ENCODE measurements at places on chromosomes 16 and 17.

- DNase-seq = peak; percentile 35
Observed at GRCh38 chr17:42414704-42415409, 8.2 kb downstream of the CAVIN1 start.

GRCh38 chr16:57800200-57801097, 1.8 kb downstream of the KIFC3 start:
- no peak for DNase-seq

DNA sequence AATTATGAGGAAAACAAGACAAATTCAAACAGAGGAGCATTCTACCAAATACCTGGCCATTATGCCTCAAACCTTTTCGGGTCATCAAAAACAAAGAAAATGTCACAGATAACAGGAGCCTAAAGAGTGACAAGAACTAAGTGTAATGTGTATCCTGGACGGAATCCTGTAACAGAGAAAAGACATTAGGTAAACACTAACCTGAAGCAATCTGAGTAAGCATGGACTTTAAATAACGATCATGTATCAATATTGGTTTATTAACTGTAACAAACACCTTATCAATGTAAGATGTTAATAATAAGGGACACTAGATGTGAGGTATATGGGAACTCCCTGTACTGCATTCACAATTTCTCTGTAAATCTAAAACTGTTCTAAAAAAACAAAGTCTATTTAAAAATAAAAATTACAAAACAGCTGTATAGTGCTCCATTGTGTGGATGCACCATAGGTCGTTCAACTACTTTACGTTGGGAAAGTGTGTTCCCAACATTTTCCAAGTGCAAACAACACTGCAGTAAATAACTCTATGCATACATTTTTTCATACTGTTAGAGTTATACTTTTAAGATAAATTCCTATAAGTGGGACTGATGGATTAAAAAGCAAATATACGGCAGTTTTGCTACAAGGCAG, 14.8 kb downstream of the CMC2 start:
- DNase-seq = no peak

GRCh38 chr17:81128774-81129173, 36.5 kb upstream of the PVALEF start:
- DNase-seq = no peak

DNA sequence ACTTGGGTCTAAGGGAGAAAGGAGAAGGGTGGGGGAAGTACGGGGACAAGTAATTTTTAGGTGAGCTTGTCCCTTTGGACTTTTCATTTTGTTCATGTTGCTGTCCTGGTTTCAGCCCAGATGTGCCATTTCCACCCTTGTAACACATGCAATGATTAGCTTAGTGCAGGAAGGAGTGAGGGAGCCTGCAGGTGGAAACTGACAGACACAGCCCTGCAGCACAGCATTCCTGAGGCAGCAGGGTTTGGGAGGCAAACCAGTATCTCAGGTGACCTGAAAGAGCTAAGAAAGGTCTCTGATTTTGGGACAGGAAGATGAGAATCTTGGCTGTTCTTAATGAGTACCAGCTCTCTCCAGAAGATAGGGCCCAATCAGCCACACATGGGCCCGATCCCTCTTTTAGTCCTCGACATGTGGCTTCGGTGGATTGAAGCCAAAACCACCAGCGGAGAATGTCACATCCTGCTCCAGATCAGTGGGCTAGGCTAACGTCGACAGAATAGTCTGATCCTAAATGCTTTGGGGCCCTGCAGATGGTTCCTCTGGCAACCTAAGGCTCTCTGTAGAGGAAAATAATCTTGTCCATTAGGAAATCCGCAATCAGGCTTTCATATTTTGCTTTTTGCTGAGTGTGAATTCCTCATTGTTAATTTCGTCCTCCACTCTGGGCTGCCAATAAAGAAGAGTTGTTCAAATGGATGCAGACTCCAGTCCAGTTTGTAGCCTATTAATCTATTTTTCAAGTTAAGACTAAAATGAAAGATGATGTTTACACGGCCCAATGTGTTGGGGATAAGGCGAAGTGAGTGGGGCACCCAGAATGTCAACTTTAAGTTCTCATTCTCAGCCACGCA, 3.8 kb upstream of the RNF157 start:
- no peak for DNase-seq

GRCh38 chr17:19364699-19365498, 2.4 kb upstream of the B9D1 start:
- DNase-seq = no peak

GRCh38 chr17:36773039-36773438, 164.2 kb upstream of the LHX1 start:
- no peak for DNase-seq

GRCh38 chr17:80798595-80799537, 192.8 kb upstream of the CHMP6 start:
- DNase-seq = no peak

DNA sequence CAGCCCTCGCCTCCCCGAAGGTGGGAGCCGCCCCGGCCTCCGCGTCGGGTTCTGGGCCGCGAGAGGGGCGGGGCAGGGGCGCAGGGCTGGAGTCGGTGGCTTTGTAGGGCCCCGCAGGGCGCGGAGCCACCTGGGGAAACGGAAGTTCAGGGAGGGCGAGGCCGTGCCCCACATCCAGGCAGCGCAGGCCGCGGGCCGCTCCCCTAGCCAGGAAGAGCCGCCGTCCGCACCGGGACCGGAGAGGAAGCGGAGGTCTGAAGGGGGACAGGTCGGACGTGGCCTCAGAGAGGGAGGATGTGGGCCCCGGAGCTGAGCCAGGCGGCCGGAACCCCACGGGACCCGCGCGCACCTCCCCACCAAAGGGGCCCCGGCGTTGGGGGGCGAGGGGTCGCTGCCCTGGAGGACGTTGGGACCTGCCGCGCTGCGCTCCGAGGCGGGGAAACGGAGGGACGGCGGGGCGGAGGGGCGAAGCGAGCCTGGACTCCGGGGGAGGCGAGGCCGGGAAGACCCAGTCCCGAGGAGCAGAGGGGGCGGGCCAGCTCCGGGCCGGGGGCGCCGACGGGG, 482 bp upstream of the SLC16A3 start:
- DNase-seq = peak; percentile 75

- DNase-seq = no peak
Observed at GRCh38 chr17:83171661-83172060, 92.3 kb downstream of the METRNL start.

GRCh38 chr16:46929378-46930332, 43.8 kb downstream of the DNAJA2 start:
- peak; percentile 64 for DNase-seq

- no peak for DNase-seq
Observed at GRCh38 chr17:75783803-75784472, 668 bp upstream of the UNK start.

DNA sequence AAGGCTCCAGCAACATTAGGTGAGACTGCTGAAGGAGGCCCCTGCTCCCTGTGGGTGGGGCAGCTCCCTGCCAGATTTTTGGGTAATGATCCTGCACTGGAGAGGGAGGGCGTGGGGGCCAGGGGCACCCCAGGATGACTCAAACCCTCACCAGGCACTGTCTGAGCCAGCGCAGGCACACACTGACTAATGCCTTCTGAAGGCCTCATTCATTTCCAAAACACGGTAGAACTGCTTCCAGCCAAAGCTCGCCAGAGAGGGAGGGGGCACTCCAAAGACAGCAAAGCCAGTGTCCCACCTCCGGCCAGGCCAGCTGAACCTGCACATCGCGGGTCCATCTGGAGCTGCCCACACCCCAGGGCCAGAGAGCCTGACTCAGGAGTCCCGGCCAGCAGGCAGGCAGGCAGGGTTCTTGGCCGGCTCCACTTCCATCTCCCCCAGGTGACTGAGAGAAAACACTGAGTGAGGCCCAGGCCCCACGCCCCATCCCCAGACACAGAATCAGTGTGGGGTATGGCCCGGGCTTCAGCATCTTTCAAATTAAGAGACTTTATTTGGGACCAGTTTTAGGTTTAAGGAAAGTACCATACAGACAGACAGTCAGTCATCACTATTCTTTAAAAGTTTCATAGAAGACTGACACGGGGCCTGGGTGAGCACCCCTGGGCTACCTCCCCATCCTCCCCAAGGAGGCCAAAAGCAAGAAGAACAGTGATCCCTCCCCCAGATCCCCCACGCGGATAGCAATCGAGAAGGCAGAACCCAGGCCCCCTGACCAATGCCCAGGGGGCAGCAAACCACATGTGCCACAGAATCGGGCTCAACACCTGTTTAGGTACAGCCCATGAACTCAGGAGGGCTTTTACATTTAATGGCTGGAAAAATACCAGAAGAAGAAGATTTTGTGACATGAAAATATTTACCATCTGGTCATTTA, 2.3 kb downstream of the PIEZO1 start:
- DNase-seq = no peak

DNA sequence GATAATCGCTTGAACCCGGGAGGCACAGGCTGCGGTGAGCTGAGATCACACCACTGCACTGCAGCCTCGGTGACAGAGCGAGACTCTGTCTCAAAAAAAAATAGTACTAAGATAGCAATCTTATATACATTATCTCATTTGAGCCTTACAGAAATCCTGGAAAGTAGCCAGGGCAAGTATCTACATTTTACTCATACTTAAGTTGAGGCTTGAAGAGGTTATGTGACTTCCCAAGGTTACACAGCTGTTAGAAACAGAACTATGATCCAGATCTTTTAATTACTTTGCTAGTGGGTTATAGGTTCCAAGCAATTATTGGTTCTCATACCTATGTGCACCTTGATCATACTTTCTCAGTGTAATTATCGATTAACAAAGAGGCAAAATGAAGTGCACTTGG, 15.4 kb downstream of the C17orf78 start:
- DNase-seq = no peak

DNA sequence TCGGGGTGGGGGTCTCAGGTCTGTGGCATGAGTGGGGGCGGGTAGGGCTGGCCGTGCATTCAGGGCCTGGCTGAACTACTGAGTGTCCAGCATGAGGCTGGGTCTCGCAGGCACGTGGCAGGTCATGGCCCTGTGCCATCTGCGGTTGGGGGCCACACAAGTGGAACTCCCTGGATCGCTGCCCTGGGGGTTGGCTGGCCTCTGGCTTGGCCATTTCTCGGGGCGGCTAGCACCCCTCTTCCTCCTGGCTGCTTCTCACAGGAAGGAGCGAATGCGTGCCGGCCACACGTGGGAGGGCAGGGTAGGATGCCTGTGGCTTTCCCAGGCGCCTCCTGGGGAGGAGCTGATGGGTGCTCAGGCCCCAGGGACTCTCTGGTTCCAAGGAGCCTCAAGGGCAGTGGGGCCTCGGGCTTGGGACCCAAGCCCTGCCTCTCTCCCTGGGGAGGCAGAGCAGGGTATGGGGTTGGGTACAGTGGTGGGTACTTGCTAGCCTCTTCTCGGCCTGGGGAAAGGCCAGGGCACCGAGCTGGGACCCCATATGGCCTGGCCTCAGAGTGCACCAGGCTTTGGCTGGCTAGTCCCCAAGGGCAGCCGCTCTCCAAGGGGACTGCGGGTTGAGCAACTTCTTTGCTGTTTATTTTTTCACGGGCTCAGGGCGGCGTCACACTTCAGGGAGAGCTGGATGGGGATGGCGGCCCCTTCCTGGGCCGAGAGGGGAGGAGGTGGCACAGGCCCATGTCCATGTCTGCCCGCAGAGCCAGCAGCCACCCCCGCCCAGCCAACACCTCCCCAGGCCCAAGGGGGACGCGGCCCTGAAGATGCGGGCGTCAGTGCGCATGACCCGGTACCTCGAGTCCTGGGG, 37.5 kb downstream of the ADCY7 start:
- DNase-seq = no peak

DNA sequence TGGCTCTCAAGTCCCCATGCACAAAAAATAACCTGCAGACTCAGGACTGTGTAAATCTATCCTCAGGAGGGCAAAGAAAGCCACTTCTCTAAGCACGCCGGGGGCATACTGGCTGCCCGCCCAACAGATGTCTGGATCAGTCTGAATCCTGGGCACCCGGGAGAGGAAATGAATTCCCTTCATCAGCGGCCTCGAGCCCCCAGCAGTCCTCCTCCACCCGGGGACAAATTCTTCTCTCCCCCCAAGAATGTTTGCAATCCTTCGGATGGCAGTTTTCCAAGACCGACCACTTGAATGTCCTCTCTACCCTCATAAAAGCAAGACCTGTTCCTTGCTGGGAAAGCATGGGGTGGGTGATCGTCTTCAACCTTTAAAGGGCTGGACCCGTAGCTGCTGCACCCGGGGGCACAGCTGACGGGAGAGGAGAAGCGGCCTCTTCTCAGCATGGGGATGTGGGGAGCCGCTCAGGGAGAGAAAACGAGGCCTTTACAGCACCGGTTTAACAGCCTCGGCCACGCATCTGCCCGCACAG, 9.4 kb upstream of the MAP2K3 start:
- DNase-seq = no peak

GRCh38 chr17:4074831-4075495, 67.9 kb downstream of the ZZEF1 start:
- peak; percentile 63 for DNase-seq

GRCh38 chr16:88705801-88706228, 393 bp downstream of the RNF166 start:
- no peak for DNase-seq

DNA sequence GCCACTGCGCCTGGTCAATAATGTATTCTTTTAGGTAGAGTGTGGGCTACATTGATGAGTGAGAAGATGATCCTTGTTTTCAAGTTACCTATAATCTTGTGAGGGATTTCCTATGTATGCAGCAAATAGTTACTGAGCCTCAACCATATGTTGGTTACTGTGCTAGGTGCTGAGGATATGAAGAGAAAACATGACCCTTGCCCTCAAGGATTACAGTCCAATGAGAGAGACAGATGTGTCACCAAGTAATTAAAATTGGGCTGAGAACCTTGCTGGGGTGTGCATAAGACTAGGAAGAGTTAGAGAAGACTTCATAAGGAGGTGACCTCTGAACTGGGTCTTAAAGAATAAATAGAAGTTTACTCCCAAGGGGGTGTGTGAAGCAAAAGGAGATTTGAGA, 7.4 kb downstream of the POLR2A start:
- no peak for DNase-seq

- no peak for DNase-seq
Observed at GRCh38 chr16:23029733-23030420, 119.4 kb downstream of the USP31 start.

GRCh38 chr16:10940501-10941079, 1.7 kb downstream of the DEXI start:
- no peak for DNase-seq

DNA sequence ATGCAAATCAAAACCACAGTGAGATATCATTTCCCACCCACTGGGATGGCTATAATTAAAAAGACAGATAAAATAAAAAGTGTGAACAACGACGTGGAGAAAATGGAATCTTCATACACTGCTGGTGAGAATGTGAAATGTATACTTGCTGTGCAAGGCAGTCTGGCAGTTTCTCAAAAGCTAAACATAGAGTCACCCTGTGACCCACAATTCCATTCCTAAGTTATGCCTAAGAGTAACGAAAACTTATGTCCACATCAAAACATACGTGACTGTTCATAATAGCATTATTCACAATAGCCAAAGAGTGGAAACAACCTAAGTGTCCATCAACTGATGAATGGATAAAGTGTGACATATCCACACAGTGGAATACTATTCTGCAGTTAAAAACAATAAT, 38.1 kb upstream of the VPS4A start:
- no peak for DNase-seq

All from CD4-positive, alpha-beta T cell treated with Interleukin-21 for 1 hour (primary cell).